CD14-positive monocyte (primary cell): ENCODE measurements at places on chromosomes 2 and 18.

- DNase-seq = no peak
Observed at GRCh38 chr2:147712051-147712450, 132.8 kb upstream of the ACVR2A start.

DNA sequence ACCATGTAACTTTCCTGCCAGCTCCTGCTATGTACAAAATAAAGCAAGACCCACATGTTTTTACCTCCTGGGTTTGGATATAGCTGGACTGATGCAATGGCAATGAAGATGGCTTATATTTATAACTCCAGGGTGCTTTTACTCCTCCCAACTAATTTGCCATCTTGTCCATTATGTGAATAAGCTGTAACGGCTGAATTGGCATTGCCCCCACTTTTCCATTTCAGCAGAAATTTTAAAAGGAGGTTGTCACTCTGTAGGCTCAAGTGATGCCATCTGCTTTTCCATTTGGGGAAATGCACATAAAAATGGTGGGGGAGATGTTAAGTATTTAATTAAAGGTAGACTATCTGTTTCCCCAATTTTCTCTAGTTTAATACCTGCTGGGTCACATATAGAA lies 345.5 kb downstream of the ERBB4 start:
- no peak for DNase-seq

DNA sequence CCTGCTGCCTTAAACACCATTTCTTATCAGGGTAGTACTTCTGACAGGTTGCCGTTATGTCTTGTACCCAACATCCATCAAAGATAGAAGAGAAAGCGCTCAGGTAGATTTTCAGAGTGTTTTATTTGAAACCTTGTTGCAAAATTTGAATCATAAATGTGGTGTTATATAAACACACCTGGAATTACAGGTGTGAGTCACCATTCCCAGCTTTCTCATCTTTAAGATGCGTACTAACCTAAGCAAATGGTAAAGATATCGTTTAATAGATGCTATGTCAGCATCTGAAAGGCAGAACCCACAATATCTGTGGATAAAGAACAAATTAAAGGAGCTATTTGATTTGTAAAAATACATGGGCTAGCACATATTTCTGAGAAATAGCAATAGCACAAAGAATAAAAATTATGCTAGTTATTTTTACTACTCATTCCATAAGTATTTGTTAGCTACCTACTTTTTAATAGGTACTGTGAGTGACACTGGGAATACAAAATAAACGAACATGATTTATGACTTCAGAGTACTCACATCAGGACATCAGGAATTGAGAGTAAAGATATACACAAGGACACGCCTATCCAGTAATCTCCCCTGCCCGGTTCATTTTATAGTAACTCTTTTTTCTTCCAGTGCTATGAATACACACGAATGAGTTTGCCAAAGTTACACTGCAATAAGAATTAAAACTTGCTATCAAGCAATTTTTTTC lies 193.8 kb downstream of the RBM43 start:
- no peak for DNase-seq

GRCh38 chr2:144396318-144396717 lies 123.6 kb downstream of the ZEB2 start:
- no peak for DNase-seq

DNA sequence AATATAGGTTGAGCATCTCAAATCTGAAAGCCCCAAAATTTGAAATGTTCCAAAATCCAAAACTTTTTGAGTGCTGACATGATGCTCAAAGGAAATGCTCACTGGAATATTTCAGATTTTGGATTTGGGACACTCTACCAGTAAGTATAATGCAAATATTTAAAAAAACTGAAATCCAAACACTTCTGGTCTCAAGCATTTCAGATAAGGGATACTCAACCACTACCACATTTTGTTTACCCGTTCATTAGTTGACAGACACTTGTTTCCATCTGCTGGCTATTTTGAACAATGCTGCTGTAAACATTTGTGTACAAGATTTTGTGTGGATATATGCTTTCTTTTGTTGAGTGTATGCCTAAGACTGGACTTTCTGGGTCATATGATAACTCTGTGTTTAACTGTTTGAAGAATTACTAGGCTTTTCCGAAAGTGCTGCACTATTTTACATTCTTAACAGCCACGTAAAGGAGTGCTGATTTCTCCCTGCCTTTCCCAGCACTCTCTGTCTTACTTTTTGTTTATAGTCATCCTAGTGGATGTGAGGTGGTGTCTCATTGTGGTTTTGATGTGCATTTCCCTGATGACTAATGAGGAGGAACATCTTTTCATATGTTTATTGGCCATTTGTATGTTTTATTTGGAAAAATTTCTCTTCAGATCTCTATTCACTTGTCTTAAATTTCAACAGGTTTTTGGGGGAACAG lies 19.5 kb upstream of the DCDC2C start:
- no peak for DNase-seq

- no peak for DNase-seq
Observed at GRCh38 chr2:174333017-174333371, 1.8 kb upstream of the SP9 start.

DNA sequence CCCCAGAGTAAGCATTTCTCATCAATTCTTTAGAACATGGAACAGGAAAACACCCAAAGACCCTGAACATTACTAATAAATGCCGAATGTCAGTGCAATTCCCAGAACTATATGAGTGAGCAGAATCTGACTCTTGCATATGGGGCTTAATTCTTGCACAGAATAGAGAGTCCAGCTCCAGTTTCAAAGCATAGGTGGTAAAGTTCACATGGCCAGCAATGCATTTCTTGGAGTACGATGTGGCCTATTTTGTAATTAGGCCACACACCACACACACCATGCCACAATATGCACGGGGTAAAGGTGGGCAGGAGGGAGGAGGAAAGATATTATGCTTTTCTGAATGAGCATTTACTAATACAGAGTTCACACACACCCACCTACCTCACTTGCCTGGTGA lies 56.5 kb downstream of the PLA2R1 start:
- no peak for DNase-seq

GRCh38 chr2:2157400-2157799 lies 173.7 kb downstream of the MYT1L start:
- DNase-seq = no peak
